ENCODE measurements at places on chromosomes 7 and 10. TPM values are rescaled to one million over a fixed set of nuclear protein-coding genes. Genes with fewer than 3 reads are reported as not detected.
A peak's percentile ranks its signal among the peaks of the same experiment; 100 is the strongest.

DNA sequence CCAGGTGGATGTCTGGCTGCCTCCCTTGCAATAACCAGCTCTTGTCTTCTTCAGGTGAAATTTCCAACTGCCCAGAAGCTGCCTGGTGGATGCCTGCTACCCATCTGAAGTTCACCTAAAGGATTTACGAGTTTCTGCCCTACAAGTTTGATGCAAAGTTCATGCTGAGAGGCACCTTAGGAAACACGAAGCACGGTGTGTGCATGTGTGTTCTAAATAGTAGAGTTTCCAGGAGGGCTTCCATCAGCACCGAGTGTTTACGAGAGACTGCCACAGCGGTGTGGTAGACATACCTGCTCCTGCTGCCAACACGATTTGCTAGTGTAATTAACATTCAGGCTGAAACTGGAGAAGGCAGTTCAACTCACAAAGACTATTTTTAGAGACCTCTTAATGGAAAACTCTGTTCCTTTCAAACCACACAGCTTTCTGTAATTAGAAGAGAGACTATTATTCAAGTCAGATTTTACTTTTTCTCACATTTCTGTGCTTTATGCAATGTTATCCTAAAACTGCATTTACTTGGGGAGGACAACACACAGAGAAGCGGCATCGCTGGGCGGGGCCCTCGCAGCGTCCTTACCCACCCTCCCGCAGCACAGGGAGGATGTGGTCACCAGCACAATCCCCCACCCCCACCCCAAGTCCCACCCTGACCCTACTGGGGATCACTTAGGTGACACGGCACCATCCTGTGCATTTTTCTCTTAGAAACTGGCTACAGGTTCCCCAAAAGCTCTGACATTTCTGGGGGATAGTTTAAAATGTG lies 15.5 kb upstream of the CPXM2 start:
- DNase-seq, result no peak

GRCh38 chr10:43124574-43125273 lies 13.5 kb upstream of the CSGALNACT2 start:
- no peak for DNase-seq

DNA sequence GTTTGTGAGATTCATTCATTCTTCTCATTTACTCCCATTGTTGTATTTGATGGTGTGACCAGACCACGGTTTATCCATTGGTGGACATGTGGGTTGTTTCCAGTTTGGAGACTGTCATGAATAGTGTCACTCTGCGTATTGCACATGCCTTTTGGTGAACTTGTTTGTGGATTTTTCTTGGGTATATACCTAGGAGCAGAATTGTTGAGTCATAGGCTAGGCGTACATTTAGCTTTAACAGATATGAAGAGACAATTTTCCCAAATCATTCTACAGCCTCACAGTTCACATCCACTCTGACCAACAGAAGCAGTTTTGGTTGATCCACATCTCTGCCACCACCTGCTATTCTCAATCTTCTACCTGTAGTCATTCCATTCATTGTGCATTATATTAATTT lies 66.0 kb upstream of the FAM20C start:
- no peak for DNase-seq

- no peak for DNase-seq
Observed at GRCh38 chr7:75922966-75923603, 8.1 kb downstream of the POR start.

The CYP2E1 gene
- total RNA-seq, result 2.1 TPM

DNA sequence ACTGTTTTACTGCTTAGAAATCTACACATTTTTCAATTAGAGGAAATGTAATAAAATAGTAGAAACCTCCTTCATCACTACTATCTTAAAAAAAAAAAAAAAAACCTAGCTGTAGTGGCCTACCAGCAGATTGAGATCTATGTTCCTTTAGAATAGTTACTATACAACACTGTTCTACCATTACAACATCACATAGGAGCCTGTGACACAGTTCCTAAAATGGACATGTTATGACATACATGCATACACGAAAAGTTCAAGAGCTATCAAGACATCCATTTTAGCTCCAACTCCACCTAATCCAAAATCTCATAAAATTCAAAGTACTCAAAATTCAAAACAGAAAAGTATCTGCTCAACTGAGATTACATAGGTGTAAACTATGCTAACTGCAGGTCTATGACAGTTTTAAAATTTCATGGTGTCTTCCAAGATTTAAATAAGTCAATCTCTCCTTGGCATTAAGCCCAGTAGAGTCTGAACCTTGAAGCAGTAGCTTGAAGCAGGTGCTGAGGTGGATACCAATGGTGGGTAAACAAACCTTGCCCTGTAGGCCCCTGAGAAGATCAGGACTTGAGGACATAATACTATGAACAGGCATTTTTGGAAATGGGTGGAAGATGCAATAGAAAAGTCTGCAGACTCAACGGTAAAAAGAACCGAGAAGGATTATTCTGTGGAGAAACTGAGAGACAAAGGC lies 17.0 kb downstream of the CACUL1 start:
- DNase-seq, result no peak

The CFAP46 gene
- 0.81 TPM for total RNA-seq

- DNase-seq, result no peak
Observed at GRCh38 chr7:30893357-30893756, 18.3 kb upstream of the AQP1 start.

DNA sequence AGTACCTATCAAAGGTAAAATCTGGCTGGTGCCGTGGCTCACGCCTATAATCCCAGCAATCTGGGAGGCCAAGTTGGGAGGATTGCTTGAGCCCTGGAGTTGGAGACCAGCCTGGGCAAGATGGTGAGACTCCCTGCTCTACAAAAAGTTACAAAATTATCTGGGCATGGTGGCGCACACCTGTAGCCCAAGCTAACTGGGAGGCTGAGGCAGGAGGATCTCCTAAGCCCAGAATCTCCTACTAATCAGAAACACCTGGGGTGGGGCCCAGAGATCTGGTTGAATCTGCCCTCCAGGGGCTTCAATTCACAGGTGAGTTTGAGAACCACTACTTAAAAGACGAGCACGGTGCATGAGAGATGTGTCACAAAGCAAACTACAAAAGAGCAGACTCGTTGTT lies 2.4 kb downstream of the PLA2G12B start:
- no peak for DNase-seq

The GATA3 gene
- 1.00 TPM for total RNA-seq

GRCh38 chr10:28872587-28873165 lies 195.4 kb downstream of the BAMBI start:
- no peak for DNase-seq

DNA sequence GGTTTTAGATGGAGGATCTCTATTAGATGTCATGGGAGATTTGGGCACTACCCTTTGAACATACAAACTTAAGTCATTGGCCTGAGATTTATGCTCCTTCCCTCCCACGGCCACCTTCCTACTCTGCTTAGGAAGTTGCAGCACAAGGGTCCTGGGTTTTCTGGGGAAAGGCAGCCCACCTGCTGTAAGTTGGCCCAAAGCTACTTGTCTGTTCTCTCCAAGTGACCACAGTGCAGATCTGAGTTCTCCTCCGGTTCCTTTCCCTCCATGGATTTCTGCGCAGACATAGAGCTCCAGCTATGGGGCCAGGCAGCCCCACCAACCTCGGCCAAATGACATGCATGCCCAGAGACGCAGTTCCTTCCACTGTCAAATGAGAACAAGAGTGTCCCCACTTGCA lies 12.8 kb upstream of the C10orf53 start:
- no peak for DNase-seq

DNA sequence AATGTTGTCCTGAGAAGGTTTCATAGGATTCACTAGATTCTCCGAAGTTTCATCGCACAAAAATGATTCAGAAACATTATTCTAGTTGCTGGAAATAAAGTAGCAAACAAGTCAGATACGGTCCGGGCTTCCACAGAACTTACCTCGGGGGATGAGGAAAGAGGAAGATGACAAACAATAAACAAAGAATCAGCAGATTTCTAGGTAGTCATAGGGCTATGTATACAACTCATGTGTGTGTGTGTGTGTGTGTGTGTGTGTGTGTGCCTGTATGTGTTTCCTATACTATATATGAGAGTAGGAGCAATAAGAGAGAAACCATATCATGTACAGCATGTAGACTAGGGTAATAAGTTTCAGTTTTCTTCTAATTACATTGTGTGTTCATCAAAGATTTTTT lies 16.5 kb downstream of the TMEM236 start:
- DNase-seq, result no peak

DNA sequence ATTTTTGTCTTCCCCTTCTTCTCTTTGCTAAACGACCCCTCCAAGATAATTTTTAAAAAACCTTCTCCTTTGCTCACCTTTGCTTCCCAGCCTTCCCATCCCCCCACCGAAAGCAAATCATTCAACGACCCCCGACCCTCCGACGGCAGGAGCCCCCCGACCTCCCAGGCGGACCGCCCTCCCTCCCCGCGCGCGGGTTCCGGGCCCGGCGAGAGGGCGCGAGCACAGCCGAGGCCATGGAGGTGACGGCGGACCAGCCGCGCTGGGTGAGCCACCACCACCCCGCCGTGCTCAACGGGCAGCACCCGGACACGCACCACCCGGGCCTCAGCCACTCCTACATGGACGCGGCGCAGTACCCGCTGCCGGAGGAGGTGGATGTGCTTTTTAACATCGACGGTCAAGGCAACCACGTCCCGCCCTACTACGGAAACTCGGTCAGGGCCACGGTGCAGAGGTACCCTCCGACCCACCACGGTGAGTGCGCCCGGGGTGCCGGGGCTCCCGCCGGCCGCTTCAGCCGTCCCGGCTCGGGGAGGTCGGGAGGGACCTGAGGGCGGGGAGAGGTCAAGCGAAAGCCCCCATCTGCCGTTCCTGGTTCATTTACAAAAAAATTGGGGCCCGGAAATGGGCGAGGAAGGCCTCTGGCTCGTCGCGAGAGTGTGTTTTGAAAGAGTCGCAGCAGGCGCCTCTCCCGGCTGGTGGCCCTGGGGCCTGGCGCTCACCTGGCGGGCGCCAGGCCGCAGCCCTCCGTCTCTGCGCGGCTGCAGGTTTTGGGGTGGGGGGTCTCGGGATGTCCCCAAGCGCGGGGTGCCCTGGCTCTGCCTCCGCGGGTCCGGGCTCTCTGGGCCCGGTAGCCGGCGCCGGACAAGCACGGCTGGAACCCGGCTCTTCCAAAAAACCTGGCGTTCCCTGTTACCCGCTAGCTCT lies 1.2 kb downstream of the GATA3 start:
- peak; percentile 80 for DNase-seq

GRCh38 chr7:150337179-150337578 lies 4.2 kb downstream of the RARRES2 start:
- DNase-seq, result no peak

- DNase-seq, result no peak
Observed at GRCh38 chr7:23938937-23939552, 229.0 kb downstream of the STK31 start.

- DNase-seq, result no peak
Observed at GRCh38 chr7:18958627-18959026, 158.8 kb downstream of the TWIST1 start.

DNA sequence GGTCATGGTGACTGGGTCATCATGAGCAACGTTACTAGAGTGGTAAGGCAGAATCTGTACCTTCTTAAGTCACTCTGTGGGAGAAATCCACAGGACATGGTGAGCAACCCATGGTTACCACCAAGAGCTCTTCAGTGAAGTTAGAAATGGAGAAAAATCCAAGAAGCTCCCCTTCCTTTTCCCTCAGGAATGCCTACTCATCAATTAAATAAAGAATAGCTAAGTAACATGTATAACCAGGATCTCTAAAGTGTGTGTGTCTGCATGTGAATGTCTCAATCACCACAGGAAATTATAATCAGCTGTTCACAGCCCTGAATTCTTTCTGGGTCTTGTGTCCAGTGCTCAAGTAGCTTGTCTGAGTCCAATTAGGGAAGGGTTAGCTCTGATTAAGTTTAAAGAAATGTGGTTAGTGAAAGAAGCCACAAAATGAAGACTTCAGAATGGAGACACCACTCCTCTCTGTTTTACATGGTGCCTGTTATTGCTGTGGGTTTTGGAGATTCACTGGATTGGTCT lies 73.2 kb downstream of the SEM1 start:
- DNase-seq, result no peak

- DNase-seq, result no peak
Observed at GRCh38 chr7:74032191-74032490, 4.2 kb downstream of the ELN start.

DNA sequence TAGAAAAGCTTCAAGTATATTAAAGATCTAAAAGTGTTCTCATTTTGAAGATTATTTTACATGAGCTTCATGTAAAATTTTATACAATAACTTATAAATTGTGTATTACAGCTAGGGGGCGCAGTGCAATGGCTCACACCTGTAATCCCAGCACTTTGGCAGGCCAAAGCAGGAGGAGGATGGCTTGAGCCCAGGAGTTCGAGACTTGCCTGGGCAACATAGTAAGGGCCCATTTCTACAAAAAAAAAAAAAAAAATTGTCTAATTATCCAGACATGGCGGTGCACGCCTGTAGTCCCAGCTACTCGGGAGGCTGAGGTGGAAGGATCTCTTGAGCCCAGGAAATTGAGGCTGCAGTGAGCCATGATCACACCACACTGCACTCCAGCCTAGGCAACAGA lies 16.6 kb downstream of the ACBD5 start:
- DNase-seq, result no peak

DNA sequence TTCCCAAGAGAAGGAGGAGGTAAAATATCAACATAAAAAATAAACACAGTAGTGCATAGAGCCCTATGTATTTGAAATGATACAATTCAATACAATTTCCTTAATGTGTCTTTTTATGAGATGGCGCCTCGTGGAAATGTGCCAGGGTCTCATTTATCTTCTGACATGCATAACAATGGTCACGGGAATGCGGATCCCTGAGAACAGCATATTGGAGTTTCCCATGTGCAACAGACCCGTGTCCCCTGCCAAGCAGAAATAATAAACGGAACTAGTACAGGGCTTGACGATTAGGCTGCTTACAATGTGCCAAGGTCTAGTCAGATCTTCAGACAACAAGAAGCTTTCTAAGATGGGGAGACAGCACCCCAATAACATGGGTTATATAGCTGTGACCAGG lies 217.9 kb downstream of the ARHGAP21 start:
- DNase-seq, result no peak

GRCh38 chr7:47266799-47267198 lies 315.1 kb downstream of the TNS3 start:
- peak; percentile 74 for DNase-seq

- no peak for DNase-seq
Observed at GRCh38 chr7:150568714-150569113, 1.5 kb downstream of the GIMAP4 start.

- DNase-seq, result no peak
Observed at GRCh38 chr7:118995350-118995749, 770.8 kb downstream of the ANKRD7 start.

DNA sequence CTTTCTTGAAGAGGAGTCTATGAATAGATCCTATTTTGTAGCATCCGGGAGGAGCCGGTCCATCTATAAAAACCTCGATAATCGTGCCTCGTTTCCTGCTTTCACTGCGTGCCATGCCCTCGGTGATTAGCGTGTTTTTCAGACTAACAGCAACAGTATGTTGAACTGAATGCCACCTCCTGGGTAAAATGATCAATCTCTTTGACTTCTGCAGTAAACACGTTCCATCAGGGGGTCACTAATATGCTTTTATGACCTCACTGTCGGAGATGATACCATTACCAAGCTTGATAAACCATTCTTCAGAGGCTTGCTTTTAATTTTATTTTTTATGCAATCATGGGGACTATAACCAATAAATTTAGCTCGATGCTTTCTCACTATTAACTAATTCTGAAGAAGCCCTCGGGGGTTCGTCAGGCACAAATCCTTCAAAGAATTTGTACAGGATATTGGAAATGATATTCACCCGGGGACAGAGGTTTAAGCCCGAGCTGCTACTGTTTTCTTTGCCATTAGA lies 228.3 kb downstream of the ADARB2 start:
- no peak for DNase-seq

The TMEM176B gene
- total RNA-seq, result 110 TPM

The TUBAL3 gene
- not detected for total RNA-seq

The OPN1SW gene
- total RNA-seq, result not detected
